Heart right ventricle (tissue), 16 donors: ENCODE measurements at places on chromosomes 3 and 15. TPM values are rescaled to one million over a fixed set of nuclear protein-coding genes. Genes with fewer than 3 reads are reported as not detected.

GRCh38 chr15:80517290-80517689, 113.1 kb downstream of the ARNT2 start:
- DNase-seq: no peak

GRCh38 chr15:60408463-60408981, 10.7 kb upstream of the ANXA2 start:
- DNase-seq: no peak

DNA sequence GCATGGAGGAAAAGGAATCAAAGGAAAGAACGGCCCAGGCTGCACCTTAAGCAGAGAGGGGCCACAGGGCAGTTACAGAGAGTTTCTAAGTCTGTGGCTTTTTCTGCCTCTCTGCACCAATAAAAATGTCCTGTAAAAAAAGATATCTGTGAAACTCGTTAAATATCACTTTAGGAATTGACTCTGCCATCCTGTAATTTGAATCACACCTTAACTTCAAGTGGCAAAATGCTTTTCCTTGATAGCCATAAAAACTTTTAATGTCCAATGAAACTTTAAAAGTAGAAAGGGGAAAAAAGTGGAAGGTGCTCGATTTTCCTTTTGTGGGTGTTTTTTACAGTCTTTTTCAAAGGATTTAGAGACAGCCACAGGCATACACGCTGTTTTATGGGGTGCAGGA, 255.7 kb downstream of the ARRDC4 start:
- DNase-seq: no peak

DNA sequence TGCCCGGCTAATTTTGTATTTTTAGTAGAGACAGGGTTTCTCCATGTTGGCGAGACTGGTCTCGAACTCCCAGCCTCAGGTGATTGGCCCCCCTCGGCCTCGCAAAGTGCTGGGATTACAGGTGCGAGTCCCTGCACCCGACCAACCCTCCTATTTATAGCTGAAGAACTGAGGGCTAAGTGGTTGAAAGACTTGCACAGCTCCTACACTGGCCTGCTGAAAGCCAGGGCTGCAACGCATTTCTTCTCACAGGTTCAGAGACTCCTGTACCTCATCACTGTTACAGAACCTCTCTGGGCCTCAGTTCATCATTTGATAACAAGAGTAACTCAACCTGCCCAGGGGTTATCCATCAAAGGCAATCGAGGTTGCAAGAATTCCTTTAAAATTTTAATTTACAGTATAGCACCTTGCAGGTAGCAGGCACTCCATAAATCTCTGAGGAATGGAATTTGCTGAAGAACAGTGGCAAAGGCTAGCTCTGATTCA, 626.5 kb upstream of the TBL1XR1 start:
- DNase-seq: no peak

- no peak for DNase-seq
Measured at GRCh38 chr15:59364248-59364647, 8.4 kb downstream of the MYO1E start.

DNA sequence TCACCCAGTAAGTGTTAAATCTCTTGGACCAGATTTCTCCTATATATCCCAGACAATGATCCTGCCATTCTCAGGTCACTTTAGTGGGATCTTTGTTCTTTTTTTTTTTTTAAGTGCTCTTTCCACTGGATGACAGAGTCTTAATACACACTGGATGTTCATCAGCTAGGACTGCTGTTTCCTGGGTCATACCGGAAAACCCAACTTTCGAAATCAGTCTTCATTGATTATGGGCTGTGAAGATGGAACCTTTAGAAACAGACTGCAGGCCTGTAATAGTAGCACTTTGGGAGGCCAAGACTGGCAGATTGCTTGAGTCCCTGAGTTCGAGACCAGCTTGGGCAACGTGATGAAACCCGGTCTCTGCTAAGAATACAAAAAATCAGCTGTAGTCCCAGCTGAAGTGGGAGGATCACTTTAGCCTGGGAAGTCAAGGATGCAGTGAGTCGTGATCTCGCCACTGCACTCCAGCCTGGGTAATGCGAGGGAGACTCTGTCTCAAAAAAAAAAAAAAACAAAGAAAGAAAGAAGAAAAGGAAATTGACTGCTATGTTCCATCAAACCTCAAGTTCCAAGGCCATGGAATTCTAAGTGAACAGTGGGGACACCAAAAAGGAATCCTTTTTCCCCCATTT, 2.3 kb downstream of the EOGT start:
- DNase-seq: no peak

DNA sequence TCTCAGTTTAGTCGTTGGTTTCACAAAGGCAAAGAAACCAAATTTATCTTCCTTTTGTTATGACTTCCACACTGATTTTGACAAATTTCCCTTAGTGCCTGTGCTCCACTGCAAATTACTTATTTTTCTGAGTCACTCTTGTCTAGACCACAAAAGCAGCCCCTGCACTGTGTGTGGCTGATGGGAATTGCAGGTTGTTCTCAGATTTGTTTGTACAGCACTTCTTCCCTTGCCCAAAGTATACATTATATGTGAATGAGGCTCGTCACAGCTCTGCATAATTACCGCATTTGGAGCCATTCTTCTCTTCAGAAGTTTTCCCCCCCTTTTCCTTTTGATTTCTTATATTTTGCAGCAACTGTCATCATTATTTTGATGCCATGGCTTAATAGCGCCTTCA, 354.2 kb upstream of the IL12A start:
- no peak for DNase-seq

- DNase-seq: no peak
Measured at GRCh38 chr3:37885814-37886213, 24.1 kb downstream of the CTDSPL start.

- no peak for DNase-seq
Measured at GRCh38 chr3:63862804-63863149, 828 bp downstream of the THOC7 start.

DNA sequence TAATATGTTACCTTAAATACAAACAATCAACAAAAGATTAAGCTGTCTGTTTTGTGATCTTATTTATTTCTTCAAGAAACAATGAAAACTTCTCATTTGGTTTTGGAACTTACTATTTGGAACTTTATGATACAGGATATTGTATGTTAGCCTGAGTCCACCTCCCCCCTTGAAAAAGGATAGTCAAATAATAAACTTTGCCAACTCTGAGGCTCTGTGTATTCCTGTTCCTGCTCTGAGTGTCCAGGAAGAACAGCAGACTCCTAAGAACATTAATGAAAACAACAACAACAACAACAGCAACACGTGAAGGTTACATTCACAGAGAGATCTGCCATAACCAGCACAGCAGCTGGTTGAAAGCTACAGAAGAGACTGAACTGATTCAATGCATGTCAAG, 108.1 kb upstream of the AADACL2 start:
- DNase-seq: no peak

GRCh38 chr3:97432914-97433313, 331.6 kb upstream of the ARL6 start:
- no peak for DNase-seq

DNA sequence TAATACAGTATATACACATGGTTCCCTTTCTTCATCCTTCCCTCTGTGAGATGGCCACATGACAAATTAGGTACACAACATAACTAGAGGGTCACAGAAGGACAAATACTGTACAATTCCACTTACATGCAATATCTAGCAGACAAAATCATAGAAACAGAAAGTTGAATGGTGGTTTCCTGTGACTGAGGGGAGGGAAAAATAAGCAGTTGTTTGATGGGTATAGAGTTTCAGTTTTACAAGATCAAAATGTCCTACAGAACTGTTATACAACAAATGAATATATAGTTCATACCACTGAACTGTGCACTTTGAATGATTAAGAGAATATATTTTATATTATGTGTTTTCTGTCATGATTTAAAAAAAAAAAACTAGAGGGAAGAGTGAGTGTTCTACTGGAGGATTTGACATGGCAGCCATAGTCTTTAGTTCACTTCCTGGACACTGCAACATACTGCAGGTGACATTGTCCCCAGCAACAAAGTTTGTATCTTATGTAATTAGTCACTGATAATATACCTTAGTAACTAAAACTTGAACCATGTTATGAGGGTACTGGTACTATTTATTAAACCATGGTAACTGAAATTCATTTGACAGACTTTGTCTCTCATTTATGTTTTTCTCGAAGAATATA, 37.2 kb downstream of the CCDC54 start:
- no peak for DNase-seq

DNA sequence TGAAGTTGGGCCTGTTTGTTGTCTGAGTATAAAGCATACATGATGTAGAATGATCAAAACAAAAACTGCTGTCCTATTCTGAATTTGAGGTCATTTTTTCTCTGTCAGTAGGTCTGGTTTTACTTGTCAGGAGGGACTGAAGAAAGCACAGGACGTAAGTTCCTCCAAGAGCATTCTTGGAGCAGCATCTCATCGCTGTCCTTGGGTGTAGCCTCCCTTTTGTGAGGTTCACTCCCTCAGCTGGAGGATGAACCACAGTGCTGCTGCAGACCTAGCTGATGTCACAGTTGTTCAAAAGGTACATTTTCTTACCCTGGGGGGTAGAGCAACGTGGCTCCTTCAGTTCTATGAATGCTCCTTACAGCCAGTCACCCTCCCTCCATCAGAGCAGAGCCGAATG, 490.0 kb upstream of the TBL1XR1 start:
- no peak for DNase-seq

GRCh38 chr15:51484781-51485180, 137.8 kb downstream of the DMXL2 start:
- DNase-seq: no peak

DNA sequence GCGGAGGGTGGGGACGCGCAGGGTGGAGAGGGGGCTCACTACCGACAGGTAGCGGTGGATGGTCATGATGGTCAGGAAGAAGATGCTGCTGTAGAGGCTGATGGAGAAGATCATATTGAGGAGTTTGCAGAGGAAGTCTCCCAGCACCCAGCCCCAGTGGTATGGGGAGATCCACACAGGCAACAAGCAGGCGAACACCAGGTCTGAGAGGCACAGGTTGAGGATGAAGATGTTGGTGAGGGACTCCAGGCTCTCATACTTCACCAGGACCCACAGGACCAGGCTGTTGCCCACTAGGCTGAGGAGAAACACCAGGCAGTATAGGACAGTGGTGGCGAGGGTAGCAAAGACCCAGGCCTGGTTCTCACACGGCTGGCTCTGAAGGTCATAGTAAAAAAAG, 5.8 kb downstream of the XCR1 start:
- DNase-seq: no peak

DNA sequence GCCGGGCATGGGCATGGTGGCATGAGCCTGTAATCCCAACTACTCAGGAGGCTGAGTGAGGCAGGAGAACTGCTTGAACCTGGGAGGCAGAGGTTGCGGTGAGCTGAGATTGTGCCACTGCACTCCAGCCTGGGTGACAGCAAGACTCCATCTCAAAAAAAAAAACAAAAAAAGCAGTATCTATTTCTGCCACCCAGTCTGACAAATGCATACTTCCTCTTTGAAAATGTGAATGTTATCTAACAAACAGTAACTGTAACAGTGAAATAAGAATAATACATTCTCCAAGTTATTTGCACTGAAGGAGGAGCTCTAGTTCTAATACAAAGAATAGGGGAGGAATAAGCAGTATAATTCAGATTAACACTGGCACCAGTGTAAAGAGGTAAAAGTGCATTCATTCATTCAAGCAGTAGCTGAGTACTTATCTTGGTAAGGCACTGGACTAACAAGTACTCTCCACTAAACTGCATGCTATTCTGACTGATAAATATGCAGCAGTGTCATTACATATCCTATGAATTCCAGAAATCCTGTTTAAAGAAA, 12.9 kb downstream of the VPS13C start:
- no peak for DNase-seq

DNA sequence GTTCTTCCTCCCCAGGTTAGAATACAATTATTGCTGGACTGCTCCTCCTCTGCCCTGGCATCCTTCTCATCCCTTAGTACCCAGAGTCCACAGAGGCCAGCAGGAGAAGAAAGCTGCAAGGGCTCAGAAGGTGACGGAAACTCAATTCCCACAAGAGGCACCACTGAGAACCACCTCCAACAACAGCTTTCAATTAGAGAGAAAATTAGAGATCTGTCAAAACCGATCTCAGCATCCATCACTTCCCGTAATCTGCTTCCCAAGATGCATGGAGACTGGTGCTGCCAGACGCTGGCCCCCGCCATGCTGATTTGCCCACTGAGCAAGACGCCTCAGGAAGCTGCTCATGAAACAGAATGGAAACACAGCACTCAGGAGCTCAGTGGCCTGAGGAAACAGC, 135.0 kb upstream of the PRICKLE2 start:
- no peak for DNase-seq

GRCh38 chr3:44436181-44436580, 41.3 kb downstream of the ZNF445 start:
- no peak for DNase-seq

GRCh38 chr15:68719051-68719450, 101.6 kb downstream of the ANP32A start:
- no peak for DNase-seq

- no peak for DNase-seq
Measured at GRCh38 chr3:152308475-152308844, 39.7 kb downstream of the MBNL1 start.

GRCh38 chr3:86772699-86773098, 218.2 kb downstream of the VGLL3 start:
- DNase-seq: no peak

DNA sequence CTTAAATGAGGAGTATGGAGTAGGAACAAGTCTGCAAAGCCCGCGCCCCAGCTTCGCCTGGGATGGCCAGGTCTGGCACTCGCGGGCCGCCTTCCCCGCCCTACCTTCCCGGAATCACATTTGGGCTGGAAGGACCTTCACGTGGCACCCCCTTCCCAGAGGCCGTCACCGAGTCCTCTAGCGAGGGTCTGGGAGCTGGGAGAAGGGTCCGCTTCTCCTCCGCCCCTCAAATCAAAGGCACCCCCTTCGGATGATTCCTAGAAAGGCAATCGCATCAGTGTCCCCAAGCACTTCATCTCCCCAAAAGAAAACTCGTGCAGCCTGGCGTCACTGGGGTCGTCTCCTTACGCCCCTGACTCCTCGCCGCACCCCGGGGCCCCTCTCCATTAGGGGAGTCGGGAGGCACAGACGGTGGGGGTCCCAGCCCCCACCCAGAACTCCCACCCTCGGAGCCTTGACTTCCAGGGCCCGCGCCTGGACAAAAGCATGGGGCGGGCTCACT, 380 bp downstream of the MYLK start:
- no peak for DNase-seq

- no peak for DNase-seq
Measured at GRCh38 chr3:43053291-43053690, 52.6 kb downstream of the POMGNT2 start.

SMCO1 gene
- total RNA-seq: 18.7 TPM

GABRA5 gene
- total RNA-seq: not detected

GOLGA6L4 gene
- 2.0 TPM for total RNA-seq

SNURF gene
- 26.5 TPM for total RNA-seq

ITGA11 gene
- 21.1 TPM for total RNA-seq

IL20RB gene
- total RNA-seq: 0.61 TPM

HRG gene
- not detected for total RNA-seq

HCLS1 gene
- total RNA-seq: 8.2 TPM

TTC23 gene
- total RNA-seq: 12.4 TPM

IGSF11 gene
- 2.0 TPM for total RNA-seq

PAK6 gene
- total RNA-seq: 7.1 TPM

CCDC13 gene
- not detected for total RNA-seq

PDZRN3 gene
- 102 TPM for total RNA-seq
